Activated CD4-positive, alpha-beta T cell treated with anti-CD3 and anti-CD28 coated beads, Interleukin-2, amount 50 U/mL, for 1 hour (primary cell): ENCODE measurements at places on chromosomes 4 and X.

DNA sequence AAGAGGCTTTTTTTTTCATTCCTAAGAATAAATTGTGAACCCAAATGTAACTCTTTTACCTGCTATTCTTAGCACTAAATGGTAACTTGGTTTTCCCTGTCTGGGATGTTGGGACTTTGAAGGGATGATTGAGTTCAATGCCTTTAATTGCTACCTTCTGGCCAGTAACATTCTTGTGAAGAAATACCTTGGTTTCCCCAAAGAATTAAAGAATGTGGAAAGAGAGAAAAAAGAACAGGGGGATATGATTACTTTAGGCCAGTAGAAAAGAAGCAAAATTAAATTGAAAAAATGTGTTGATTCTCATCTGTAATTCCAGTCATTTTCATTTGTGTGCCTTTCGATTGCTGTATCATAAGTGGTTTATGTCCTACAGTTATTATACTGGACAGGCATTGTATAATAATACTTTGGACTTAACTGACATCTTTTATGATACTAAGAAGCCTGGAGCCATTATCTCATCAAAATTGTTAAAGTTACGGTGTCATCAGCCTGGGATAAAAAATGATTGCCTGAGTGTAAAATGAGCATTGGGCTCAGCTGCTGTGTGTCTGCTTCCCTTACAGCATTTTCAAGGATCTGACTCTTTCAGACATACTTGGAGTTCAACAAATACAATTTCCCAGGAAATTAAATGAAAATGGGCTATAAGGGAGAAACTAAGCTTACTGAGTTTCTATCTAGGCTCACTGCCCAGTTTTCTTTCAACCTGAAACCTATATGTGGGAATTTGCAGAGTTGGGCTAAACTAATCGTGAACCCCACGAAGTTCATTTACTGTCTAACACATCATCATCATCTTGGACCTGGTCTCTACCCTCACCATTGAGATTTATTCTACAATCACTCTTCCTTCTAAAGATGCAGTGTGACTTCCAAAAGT is 146.3 kb downstream of the SHROOM3 start:
- no peak for DNase-seq

- DNase-seq, result no peak
Observed at GRCh38 chr4:2045518-2045951, 13.6 kb upstream of the NAT8L start.

- no peak for DNase-seq
Observed at GRCh38 chr4:99655308-99656081, 2.1 kb downstream of the C4orf54 start.

DNA sequence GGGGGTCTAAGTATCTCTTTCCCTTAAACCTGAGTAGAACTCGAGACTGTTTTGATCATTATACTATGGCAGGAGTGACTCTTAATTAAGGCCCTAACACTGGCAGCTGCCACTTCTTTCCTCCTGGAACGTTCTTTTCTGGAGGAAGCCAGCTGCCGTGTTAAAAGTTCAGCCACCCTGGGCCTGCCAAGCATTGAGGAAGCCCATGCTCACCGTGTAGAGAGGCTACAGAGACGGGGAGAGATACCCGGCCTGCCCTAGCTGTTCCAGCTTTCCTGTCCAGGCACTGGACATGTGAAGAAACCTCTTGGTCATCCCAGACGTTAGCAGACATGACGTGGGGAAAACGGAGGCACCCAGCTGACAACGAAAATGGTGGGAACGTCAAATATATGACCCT is 274.1 kb downstream of the ARHGAP10 start:
- DNase-seq, result no peak

GRCh38 chrX:130418066-130418465 is 16.3 kb downstream of the RBMX2 start:
- DNase-seq, result no peak

- DNase-seq, result no peak
Observed at GRCh38 chrX:25016361-25016671, 551 bp upstream of the ARX start.

DNA sequence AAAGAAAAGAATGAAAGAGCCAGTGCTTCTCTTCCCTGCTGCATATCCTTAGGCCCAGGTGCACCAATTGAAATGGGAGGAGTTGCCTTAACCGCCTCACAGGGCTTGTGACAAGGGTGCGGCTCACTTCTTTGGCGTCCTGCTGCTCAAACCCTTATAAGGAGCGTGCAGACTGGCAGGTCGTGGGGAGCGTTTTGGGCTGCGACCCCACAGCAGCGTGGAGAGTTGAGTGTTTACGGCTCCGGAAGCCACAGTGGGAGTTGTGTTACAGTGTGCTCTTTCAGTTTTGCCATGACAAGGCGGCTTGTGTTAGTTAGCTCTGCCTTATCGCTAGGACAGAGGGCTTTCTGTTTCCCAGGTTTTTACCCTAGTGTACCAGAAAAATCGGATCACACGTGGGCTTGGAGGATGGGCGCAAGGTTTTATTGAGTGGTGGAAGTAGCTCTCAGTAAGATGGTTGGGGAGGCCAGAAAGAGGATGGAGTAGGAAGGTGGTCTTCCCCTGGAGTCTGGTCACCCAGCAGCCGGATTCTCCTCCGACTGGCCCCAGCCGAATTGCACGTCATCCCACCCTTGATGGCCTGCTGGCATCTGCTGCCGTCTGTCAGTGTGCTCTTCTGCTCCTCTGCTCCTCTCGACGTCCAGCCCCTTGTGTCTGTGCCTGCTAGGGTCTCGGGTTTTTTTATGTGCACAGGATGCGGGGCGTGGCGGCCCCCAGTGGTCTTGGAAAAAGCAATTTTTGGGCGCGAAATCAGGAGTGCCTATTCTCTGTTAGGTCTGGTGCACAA is 718.9 kb downstream of the ARAP2 start:
- no peak for DNase-seq

DNA sequence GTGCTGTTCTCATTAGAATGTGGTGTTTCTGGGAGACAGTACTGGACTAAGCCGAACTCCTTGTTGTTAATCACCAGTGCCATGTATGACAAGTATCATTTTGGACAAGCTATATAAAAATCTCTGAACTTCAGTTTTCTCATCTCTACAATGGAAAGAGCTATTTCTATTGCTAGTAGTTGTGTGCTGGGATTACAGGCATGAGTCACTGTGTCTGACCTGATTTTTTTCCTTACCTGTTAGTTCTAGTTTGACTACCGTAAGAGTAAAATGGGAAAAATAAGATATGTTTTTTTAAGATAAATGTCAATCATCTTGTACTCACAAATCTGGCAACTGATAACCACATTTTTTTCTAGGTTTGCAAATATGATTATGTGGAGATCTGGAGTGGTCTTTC is 192.3 kb downstream of the TLL1 start:
- DNase-seq, result no peak

DNA sequence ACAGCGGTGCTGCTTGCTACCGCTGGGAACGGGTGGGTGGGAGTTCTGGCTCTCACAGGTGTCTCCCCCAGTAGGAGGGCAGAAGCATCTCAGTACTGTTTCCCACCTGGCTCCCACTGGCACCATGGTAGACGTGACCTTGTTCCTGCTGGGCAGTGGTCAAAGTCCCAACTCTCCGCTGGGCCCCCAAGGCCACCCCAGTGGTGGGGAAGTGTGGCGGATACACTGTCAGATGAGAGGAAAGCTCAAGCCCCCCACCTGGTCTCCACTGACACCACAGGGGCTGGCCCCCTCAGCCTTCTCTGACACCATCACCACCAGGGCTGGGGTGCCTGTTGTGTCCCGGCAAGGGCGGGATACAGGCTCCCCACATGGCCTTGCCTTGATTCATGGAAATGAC is 24.6 kb downstream of the LETM1 start:
- DNase-seq, result no peak

DNA sequence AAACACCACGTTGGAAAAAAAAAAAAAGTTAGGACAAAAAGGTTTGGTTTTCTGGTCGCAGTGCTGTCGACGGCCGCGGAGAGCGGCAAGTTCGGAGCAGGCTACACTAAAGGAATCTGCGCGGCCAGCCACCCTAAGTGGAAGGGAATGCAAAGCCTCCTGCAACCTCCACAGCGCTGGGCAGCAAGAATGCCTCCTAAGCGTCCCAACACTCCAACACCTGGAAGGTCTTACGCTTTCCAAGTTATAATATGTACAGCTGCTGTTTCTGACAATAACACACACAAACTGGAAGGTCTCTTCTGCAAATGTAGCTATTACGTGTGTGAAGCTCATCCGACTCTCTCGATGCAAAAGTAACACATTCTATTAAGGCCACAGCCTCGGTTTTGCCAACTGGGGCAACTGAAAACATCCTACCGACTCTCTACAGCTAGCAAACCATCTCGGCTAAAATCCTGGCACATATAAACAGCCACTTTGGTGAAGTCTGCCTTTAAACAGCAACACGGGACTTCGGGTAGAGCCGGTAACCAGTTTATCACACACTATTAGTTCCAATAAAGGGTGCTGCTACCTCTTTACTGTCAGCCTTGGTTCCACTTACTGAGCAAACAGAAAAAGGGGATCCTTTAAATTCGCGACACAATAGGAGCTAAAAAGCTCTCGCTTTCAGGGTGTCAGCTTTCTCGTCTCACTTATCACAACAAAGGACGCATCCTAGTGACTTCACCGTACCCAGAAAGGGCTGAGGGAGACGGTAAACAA is 895 bp downstream of the SMIM14 start:
- no peak for DNase-seq

GRCh38 chr4:139528377-139529005 is 27.5 kb downstream of the SETD7 start:
- DNase-seq, result no peak

DNA sequence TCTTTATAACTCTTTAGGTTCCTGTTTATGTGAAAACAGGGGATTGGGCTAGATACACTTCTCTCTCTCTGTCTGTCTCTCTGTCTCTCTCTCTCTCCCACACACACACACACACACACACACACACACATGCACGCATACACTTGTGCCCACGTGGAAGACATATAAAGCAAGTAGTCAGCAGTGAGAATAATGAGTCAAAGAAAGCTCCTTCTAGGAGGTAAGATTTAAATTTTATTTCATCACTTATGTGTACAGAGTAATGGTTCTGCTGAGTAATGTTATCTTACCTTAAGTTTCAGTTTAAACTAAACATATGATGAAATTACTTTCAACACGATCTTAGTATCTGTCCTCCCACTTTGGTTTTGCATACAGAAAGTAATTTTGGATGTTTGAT is 243.0 kb upstream of the TEX13A start:
- DNase-seq, result no peak

GRCh38 chrX:112834031-112834845 is 6.4 kb downstream of the AMOT start:
- no peak for DNase-seq

GRCh38 chr4:8656185-8656517 is 63.6 kb downstream of the CPZ start:
- DNase-seq, result no peak

- DNase-seq, result no peak
Observed at GRCh38 chr4:110005461-110006056, 92.9 kb downstream of the EGF start.

GRCh38 chr4:156422576-156422975 is 468.9 kb upstream of the CTSO start:
- no peak for DNase-seq

GRCh38 chr4:76623217-76624045 is 188.4 kb downstream of the SHROOM3 start:
- no peak for DNase-seq

GRCh38 chrX:54482839-54483593 is 13.0 kb downstream of the FGD1 start:
- DNase-seq, result no peak

DNA sequence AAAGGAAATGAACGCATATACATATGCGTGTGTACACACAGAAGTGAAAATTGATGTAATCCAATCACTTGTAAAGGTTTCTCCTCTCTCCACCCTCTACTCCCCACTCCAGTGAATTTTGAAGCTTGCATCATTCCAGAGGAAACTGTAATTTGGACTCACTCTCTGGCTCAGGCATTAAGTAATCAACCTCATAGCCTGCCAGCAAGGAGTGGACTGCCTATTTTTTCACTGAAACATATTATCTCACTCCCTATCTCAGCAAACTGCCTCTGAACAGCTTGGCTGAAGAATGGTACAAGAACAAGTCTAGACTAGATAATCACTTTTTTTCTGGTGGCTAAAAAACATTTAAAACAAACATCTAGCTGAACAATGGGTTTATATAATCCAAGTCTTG is 124.2 kb downstream of the C4orf51 start:
- DNase-seq, result no peak

DNA sequence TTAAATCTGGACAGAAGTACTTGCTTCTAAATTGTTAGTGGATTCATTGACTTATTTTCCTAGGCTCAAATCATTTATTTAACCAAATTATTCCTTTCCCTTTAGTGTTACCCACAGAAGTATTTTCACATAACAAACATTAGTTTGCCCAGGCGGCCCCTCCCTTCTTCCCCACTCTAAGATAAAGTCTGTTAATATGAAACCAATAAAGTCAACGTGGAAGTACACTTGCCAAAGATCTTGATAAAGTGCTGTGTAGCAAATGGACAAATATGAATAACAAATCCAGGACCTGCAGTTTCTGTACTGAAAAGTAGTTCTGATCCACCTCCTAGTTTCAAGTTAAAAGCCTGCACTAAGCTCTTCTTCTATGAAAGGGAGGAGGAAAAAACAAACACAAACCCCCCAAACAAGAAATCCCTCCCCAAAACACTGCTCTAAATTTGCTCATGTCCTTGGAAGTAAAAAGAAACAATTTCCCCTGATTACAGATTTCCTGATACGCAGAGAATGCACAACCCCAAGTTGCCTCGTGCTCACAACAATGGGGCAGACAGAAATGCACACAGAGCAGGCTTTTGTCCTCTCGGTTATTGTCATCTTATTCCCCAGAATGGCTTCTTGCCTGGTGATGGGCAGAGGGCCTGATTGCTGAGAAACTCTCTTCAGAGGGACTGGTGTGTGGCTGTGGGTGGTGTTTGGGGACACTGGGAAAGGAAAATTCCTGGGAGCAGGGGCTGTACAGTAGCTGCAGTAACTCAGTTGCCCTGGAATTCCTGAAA is 23.2 kb downstream of the TMSB4X start:
- DNase-seq, result no peak

DNA sequence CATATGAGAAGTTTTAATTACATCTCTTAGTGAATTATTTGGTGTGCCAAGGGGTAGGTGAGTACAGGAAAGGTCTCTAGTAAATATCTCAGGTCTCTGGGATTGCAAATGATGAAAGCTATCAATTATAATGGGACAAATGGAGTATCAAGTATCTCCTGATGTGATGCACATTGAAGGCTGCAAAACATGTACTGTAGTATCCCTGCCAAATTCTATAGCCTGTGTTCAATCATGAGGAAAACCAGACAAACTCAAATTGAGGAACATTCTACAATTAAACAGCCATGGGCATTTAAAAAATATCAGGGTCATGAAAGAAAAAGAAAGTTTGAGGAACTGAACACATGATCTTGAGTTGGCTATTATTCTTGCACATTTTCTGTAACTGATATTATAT is 665.4 kb upstream of the PABPC4L start:
- no peak for DNase-seq

DNA sequence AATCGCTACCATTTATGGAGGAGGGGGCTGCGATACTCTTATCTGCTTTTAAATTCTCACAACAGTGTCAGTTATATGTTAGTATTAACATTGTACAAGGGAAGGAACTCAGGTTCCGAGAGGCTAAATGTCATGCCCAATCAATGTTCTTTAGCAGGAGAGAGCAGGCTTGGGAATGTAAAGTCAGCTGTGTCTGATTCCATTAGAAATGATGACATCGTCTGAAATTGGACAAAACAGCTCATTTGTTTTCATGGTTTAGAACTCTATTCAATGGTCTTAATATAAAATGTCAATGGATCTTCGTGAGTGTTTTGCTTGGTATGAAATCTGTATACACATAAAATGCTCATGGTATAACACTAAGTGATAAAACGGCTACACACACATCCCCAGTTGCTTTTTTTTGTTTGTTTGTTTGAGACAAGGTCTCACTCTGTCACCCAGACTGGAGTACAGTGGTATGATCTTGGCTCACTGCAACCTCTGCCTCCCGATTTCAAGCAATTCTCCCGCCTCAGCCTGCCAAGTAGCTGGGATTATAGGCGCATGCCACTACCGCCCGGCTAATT is 11.9 kb upstream of the SH3KBP1 start:
- no peak for DNase-seq
